ENCODE measurements at places on chromosomes 5 and 9.

GRCh38 chr5:38193015-38193581, 65.3 kb upstream of the EGFLAM start:
- peak; percentile 45 for DNase-seq

- peak; percentile 33 for DNase-seq
Observed at GRCh38 chr5:119269061-119269944, 86.5 kb upstream of the TNFAIP8 start.

GRCh38 chr9:133591116-133591910, 17.9 kb downstream of the FAM163B start:
- DNase-seq, result peak; percentile 72

DNA sequence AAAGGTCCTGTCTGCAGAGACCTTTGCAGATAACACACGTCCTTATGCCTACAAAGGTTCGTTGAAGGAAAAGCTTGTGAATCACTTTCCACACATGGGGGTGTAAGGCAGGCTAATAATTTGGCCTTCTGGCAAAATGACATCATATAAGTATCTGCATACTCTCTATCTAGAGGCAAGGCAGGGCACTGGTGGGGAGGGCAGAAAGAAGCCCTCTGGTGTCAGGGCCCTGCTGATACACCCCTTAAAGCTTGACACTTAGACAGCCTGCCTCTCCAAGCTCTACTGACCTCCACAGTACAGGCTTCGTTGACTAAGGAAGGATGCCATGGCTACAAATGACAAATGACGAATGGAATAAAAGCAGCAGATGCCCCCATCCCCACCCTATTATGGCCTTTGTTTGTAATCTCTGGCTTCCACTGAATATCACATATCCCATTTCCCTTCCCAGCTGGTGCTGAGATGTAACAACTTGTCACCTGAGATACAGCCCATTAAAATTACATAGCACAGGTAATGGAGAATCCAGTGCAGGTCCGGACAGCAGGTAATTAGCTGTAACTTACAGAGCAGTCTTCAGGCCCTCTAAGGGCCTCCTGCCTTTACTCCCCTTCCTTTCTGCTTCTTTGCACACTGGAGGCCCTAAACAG, 76.9 kb upstream of the IFNK start:
- peak; percentile 44 for DNase-seq

DNA sequence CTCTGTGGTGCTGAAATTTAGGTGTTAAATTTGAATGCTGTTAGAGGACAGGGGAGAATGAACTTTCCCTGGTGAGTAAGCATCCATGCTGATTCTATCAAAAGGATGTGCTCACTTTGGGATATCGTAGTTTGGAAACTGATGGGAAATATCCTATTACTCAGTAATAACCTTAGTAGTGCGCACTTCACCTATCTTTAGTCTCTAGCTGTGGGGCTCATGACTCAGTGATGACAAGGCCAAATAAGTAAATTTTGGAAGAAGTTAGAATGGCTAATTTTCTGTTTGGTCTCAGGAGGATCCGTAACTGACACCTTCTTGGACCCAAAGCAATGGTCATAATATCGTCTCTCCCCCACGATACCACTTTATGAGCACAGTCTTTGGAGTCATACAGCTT, 448.4 kb downstream of the PSAT1 start:
- no peak for DNase-seq

DNA sequence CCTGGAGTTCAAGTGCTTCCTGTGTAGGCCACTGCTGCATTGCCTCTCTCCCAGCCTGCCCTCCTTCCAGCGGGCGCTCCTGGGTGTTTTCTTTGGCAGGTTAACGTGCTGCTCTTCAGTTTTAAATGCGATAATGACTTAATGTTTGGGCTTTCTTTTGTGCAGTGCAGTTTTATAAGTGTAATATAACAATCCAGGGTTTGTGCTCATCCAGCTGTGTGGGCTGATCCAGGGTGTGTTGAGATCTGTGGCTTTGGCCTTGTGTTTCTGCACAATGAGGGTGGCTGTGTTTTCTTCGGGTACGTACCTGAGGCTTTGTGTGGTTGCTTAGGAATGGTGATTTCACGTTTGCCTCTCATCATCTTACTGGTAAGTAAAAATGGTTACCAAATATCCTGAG, 50.6 kb downstream of the PCSK5 start:
- DNase-seq, result no peak

GRCh38 chr5:139763930-139764791, 31.4 kb upstream of the PSD2 start:
- DNase-seq, result peak; percentile 72

- DNase-seq, result no peak
Observed at GRCh38 chr5:169762338-169763095, 125.4 kb downstream of the DOCK2 start.

- DNase-seq, result no peak
Observed at GRCh38 chr5:180785794-180786221, 16.8 kb downstream of the MGAT1 start.

DNA sequence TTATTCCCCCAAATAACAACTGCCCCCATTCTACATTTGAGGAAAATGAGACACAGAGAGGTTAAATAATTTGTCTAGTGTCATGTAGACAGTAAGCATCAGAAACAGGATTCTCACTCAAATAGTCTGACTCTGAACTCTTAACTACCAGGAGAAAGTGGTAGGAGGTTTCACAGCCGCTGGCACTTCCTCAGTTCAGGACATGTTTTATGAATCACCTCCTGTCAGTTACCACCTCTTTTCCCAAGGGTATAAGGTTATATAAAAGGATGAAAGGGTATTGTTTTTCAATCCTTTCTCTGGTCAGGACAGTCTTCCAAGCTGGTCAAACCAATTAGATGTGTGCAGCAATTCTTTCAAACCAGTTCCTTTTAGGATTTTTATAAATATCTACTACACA, 52.1 kb downstream of the TSSK1B start:
- DNase-seq, result no peak

DNA sequence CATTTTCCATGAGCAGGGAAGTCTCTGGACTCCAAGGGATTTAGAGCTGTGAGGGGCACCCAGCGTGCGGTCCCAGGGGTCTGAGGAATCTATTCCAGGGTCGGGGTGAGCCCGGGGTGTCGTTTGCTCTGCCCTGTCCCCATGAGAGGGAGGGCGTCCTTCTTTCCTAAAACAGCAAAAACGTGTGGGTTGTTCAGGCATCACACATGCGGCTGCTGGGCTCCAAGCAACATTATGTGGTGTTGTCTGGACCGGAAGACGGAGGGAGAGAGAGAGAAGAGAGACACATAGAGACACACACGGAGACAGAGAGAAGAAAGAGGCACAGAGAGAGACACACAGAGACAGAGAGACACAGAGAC, 42.7 kb upstream of the COL5A1 start:
- DNase-seq, result no peak
